ENCODE measurements at places on chromosomes 2 and 18.

DNA sequence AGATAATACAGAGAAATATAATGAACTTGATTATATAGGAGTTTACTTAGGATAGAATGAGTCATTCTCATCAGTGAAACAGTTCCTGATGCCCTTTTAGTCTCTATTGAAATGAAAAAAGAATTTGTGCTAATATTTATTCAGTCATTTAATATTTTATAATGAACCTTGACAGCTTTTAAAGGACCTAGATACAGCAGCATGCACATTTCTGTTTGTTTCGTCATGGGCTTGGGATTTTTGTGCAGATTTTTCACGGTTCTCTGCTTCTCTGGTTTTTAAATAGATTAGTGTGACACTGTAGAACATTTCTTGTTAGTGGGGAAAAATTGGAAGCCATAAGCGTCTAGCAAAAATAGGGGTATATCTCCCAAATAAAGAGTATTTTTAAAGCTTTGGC lies 60.7 kb downstream of the NABP1 start:
- DNase-seq, result no peak

- DNase-seq, result no peak
Observed at GRCh38 chr2:56299171-56299691, 115.4 kb downstream of the CCDC85A start.

DNA sequence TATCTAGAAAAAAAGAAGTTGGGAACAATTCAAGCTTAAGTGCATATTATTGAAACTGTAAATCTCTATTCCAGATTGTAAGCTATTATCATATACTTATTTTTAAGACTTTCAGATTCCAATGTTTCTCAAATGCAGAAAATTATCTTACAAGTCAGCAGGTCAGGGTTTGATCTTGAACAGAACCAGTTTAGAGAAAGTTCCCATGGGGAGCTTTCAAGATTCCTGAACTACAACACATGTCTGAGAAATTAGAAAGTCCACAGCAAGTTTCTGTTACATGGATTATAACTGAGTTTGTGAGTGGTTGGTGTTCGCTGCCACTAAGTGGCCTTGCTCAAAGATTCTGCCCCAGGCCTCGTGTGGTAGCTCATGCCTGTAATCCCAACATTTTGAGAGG lies 31.6 kb upstream of the SP3 start:
- no peak for DNase-seq

DNA sequence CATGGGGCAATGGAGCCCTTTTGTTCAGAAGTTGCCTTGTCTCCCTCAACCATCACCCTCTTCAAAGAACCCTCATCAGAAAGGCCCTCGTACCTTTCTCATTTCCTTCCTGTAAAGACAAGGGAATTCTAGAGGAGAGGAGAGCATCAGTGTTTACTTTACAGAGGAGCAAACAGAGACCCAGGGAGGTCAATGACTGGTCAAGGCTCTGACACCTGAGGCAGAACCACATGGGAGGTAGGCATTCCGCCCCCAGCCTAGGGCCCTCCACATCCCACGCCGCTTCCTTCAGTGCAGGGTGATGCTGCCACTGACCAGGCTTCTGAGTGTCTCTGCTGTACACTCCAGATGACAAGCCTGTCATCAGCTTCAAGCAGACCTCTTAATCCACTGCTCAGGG lies 104.7 kb downstream of the NRP2 start:
- DNase-seq, result no peak

GRCh38 chr2:144086965-144087364 lies 433.0 kb downstream of the ZEB2 start:
- no peak for DNase-seq

DNA sequence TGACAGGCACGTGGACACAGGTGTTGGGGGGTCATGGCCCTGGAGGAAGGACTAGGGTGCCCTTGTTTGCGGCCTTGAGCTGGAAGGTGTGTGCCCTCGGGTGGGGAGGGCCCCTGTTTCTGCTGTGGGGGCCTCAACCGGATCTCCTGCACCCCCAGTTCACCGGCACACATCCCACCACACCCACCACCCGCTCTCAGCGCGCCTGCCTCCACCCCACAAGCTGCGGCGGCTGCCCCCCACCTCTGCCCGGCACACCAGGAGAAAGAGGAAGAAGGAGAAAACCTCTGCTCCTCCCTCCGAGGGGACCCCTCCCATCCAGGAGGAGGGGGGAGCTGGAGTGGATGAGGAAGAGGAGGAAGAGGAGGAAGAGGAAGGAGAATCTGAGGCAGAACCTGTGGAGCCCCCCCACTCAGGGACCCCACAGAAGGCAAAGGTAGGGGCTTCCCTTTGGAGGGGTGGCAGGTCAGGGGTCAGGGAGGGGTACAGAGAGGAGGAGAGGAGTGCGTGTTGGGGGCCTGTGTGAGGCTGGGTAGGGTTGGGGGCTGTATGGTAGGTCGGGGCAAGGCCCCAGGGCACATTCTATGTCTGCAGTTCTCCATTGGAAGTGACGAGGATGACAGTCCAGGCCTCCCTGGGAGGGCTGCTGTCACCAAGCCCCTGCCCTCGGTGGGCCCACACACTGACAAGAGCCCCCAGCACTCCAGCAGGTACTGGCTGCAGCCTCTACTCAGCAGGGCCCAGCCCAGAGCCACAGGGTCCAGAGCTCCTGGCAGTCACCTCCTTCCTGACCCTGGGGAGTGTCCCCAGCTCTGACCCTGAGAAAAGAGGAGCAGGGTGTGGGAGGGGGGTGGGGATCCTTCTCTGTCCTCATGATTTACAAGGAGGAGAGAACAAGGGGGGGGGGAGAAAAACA lies 1.8 kb downstream of the SLC4A3 start:
- DNase-seq, result no peak

- DNase-seq, result no peak
Observed at GRCh38 chr18:7844418-7844817, 277.3 kb downstream of the PTPRM start.

Measured in T-helper 17 cell (primary cell).